ENCODE measurements at places on chromosomes 13 and 19.
A peak's percentile ranks its signal among the peaks of the same experiment; 100 is the strongest.

- DNase-seq = no peak
Observed at GRCh38 chr13:57925751-57926150, 294.2 kb downstream of the PCDH17 start.

GRCh38 chr13:75740031-75740430 is 103.9 kb downstream of the LMO7 start:
- no peak for DNase-seq

DNA sequence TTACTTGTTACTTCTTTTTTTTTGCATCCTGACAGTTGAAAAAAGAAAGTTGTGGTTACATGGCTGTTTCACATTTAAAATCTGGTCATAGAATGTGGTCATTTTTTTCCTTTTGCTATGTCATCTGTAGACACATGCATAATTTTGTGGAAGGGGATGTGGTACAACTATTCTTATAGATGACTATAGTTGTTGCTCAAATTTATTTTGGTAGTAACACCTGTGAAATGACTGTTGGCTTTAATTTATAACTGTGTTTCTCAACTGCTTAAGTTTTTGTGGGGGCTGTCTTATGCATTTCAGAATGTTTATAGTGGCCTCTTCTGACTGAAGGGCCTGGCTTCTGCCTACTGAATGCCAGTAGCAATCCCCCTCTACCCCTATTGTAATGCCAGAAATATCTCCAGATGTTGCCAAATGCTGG is 130.5 kb downstream of the PAN3 start:
- no peak for DNase-seq

DNA sequence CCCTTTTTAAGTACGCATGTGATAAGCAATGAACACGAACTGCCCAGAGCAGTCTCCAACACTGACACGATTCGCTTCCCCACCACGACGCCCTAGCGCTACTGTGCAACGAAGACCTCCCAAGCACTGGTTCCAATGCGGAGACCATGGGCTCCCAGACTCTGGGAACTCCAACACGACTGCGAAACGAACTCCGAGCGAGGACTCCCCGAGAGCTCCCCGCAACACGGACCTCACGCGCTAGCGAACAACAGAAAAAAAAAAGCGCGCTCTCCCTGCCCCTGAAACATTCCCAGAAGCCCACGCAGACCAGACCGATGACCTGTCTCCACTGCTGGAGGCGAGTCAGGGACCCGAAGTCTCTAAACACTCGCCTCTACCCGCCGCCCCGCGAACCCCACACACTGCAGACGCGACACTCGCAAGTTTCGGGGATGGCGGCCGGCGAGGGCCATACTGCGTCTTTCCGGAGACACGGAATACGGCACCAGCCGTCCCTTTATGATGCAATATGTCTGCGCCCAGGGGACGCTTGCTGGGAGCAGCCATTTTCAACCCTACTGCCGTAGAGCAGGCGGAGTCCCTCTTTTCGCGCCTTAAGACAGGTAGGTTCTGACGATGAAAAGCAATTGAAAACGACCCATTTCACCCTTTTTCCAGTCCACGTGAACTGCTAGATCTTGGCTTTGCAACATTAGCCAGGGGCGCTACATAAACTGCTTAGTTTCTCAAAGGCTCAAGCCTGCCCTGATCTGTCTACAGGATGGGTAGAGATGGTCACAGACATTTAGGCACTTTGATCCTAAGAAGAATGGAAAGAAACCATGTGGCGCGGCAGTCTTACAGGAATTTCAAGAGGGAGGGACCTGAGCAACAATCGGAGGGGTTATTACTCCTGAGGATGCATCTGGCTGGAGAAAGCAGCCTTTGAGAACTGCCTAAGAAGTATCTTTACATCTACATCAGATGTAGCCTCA is at the start of gene ZNF577:
TSS of gene ZNF577 (minus strand) at position 430 of the 977 bp plus-strand sequence. CDS start 7,569 bp downstream, outside the sequence.
- peak; percentile 87 for DNase-seq

GRCh38 chr19:57615346-57615745 is 1.3 kb downstream of the ZNF134 start:
- DNase-seq = no peak

GRCh38 chr13:111399334-111399733 is 78.9 kb downstream of the TEX29 start:
- no peak for DNase-seq

DNA sequence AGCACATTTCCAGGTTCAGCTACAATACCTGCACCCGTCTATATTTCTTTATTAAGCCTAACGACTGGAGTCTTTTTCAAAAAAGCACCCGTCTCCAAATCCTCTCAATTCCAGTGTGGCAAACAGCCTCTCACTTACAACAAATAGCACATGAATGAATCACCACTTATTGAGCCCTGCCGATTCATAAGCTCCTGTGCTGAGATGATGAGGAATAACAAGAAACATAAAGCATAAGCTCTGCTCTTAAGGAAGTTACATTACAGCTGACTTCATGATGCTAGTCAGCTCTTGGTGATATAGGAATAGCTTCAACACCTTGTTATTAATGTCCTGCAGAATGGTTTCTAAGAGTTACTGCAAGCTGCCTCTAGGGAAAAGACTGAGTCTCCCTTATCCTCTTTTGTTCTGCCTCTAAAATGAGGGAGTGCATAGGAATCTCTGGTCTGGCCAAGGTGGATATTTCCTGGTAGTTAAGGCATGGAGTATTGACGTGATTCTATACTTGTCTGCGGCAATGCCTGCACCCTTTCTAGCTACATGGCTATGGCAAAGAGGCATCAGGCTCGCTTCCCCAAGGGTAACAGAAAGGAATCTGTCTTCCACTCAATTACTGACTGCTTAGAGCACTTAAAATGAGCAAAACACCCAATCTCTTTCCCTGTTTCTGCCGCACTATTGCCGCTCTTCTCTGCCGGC is 195.7 kb downstream of the KLF12 start:
- no peak for DNase-seq

DNA sequence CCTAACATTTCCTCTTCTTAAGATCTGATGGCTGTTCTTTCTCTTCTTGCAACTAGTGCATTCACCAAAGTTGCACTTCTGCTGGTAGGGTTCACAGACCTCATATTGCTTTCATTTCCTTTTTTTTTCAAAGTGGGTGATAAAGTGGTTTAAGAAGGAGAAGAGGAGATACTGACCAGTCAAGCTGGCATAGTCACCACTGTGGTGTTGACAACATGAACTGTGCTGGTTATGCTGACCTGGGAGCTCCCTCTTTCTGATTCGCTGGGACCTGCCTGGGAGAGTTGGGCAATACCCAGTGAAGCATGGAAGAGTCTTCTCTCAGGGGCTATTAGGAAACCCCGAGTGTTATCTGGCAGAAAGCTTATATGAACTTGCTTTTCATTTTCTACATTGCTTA is 222.9 kb downstream of the SLITRK5 start:
- DNase-seq = no peak

DNA sequence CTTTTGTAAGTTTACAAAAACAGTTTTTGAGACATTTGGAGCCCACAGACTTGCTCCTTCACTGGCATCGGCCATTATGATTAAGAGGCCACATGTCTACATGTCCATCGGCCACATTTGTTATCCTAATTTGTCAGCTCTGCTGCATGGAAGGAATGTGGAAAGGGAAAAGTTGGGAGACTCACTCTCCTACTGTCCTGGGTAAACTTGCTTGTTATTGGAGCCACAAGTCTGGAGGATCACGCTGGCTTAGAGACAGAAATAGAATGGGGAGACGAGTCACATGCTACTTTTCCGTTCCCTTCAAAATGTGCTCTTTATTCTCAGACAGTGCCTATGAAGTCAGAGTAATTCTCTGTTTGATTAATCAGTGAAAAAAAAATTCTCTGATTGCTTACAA is 741.2 kb upstream of the PCDH9 start:
- no peak for DNase-seq

GRCh38 chr19:16637535-16637934 is 9.5 kb upstream of the MED26 start:
- DNase-seq = no peak

DNA sequence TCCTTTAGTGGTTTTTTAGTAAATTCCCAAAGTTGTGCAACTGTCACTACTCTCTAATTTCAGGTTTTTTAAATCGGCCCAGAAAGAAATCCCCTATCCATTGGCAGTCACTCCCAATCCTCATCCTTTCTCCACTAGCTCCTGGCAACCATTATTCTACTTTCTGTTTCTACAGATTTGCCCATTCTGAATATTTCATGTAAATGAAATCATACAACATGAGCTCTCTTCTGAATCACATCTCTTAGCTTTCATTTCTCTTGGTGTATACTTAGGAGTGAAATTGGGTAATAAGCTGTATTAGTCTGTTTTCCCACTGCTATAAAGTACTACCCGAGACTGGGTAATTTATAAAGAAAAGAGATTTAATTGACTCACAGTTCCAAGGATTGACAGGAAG is 9.7 kb upstream of the ZNF223 start:
- DNase-seq = no peak

GRCh38 chr13:67069117-67069767 is 160.9 kb downstream of the PCDH9 start:
- no peak for DNase-seq

GRCh38 chr13:96904232-96904631 is 90.0 kb downstream of the OXGR1 start:
- DNase-seq = no peak

- DNase-seq = no peak
Observed at GRCh38 chr13:46544208-46544607, 8.8 kb upstream of the LRCH1 start.

DNA sequence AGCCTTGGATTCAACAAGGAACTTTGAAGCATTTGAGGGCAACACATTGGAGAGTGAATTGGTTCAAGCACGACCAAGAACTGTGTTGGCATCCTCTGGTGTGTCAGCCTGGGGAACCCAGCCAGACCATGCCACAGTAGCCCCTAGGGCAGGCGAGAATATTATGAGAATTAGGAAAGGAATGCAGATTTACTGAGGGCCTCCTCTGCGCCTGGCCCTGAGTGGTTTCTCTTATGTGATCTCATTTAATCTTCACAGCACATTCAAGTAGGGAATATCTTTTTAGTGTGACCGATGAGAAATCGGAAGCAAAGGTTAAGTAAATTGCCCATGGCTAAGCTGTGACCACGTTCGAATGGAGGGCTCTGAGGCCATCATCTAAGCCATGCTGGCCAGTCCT is 15.3 kb upstream of the ERICH6B start:
- no peak for DNase-seq

GRCh38 chr13:19978831-19979437 is 20.4 kb downstream of the ZMYM2 start:
- no peak for DNase-seq

DNA sequence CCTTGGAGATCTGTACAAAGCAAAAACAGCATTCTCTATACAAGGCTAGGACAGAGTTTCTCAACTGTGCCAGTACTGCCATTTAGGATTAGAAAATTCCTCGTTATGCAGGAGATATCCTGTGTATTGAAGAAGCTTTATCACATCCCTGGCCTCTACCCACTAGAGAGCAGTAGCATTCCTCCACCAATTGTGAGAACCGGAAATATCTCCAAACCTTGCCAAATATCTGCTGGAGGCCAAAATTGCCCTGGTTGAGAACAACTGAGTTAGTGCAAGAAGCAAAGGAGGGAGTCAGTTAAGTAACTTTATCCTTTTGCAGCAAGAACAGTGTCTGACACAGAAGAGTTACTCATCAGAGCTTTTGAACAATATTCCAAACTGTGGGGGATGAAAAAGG is 16.2 kb upstream of the FREM2 start:
- DNase-seq = no peak

GRCh38 chr19:35657904-35658700 is 8.2 kb upstream of the UPK1A start:
- no peak for DNase-seq

DNA sequence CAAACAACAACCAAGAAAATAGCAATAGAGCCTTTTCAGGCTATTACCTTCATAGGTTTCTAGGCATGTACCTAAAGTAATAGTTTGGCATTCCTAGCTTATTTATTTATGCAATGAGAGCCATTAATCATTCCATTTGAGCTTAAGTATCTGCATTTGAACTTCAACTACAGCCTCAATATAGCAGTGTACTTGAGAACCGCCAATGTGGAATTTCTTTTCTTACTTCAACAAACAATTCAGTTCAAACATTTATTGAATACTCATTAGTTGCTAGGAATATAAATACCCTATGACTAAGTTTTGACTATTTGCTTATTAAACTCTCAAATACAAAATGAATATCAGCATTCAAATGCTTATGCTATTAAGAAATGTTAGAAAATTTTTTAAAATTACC is 38.0 kb upstream of the FREM2 start:
- DNase-seq = no peak

DNA sequence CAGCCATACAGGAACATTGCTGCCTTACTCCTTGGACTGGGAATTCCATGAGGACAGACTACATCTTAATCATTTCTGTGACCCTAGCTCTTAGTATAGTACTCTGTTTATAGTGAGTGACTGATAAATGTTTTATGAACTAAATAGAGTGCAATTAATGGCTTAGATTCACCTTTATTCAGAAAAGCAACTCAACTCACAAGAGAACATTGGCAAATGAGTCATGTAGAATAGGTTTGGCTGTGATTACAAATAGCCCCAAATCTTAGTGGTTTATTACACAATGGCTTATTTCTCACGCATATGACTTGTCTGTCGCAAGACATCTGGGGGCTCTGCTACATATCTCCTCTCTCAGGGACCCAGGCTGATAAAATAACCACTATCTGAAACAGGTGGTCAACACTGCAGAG is 121.6 kb upstream of the KL start:
- no peak for DNase-seq

- no peak for DNase-seq
Observed at GRCh38 chr19:13599681-13600080, 93.4 kb upstream of the CACNA1A start.

GRCh38 chr13:24147570-24147963 is 13.0 kb upstream of the SPATA13 start:
- no peak for DNase-seq

- DNase-seq = no peak
Observed at GRCh38 chr13:33153421-33154404, 131.8 kb downstream of the STARD13 start.

DNA sequence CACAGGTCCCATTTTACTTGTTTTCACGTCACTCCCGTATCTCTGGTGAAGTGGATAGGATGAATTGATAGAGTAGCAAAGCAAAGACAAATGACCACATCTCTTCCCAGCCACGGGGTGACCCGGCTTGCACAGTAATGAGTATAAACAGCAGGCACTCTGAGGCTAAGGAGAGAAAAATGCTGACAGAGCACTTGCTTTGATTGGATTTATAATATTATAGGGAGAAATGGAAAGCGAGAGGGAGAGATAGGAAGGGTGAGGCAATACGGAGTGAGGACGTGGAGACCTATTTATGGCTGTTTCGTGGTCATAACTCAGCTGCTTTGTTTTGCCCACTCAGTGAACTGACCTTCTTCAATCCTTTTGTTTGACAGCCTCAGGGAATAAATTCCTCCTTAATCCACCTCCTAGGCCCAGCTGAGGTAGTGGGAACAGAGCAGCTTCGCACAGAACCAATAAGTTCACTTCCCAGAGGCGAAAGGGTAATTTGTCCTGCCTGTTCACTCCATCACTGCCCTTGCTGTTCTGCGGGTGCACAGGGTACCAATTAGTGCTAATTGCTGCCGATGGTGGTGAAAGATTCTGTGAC is 68.6 kb downstream of the ERCC5 start:
- DNase-seq = no peak

DNA sequence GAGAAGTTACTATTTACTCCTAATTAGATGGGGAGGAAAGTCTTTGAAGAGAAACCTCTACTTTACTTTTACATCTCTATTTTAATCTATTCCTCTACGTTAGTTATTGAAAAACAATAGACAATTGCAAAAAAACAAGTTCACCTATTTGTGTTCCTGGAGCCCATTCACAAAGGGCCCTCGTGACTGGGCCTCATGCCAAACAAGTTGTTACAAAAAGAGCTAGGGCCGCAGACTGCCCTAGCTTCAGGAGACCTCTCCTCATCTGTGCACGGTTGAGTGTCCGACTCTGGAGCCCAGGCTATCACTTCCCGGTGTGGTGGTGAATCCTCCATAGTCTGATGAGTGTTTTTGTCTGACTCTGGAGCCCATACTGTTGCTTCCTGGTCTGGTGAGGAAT is 190.9 kb downstream of the ZNF486 start:
- DNase-seq = no peak
